ENCODE measurements at places on chromosomes 2 and 18.
A peak's percentile ranks its signal among the peaks of the same experiment; 100 is the strongest.

- DNase-seq, result no peak
Observed at GRCh38 chr2:65931056-65931455, 498.7 kb upstream of the SPRED2 start.

GRCh38 chr18:35049111-35050027, 8.2 kb downstream of the MAPRE2 start:
- DNase-seq, result no peak

DNA sequence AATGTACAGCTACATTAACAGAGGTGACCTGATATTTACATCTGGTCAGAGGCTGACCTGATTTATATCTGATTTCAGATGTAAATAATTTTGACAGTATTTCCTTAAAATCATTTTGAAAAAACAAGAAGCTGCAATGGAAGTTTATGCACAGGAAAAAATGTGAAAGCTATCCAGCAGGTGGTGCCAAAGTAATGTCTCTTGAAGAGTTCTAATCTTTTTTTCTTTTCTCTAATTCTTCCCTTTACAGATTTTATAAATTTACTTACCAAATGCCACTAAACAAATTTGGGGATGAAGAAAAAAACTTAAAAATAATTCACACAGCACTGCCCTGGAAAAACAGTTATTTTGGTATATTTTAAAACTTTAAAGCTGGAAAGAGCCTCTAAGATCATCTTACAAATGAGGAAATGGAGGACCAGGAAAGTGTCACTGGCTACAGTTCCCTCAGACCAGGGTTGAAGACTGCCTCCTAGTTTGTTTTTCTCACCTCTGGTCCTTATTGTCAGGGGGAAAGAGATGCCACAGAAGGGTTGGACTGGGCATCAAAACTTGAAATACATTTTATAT, 16.4 kb upstream of the FBLN7 start:
- peak; percentile 24 for DNase-seq

DNA sequence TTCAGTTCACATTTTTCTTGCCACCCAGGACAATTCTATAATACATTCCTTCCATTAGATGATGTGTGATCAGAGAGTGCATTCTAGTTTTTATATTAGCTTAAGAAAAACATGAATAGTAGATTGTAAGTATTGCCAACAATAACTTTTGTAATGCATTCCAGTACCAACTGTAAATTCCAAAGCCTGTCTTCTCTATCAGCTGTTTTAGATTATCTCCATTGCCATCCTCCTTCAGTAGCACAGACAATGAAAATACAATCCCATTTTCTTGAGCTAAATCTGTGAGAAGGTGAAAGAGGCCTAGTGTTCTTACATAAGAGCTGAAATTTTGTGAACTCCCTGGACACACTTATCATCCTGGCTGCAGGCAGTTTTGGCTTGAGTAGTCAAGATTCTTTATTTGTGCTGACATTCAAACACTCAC, 103.9 kb downstream of the CCBE1 start:
- no peak for DNase-seq

DNA sequence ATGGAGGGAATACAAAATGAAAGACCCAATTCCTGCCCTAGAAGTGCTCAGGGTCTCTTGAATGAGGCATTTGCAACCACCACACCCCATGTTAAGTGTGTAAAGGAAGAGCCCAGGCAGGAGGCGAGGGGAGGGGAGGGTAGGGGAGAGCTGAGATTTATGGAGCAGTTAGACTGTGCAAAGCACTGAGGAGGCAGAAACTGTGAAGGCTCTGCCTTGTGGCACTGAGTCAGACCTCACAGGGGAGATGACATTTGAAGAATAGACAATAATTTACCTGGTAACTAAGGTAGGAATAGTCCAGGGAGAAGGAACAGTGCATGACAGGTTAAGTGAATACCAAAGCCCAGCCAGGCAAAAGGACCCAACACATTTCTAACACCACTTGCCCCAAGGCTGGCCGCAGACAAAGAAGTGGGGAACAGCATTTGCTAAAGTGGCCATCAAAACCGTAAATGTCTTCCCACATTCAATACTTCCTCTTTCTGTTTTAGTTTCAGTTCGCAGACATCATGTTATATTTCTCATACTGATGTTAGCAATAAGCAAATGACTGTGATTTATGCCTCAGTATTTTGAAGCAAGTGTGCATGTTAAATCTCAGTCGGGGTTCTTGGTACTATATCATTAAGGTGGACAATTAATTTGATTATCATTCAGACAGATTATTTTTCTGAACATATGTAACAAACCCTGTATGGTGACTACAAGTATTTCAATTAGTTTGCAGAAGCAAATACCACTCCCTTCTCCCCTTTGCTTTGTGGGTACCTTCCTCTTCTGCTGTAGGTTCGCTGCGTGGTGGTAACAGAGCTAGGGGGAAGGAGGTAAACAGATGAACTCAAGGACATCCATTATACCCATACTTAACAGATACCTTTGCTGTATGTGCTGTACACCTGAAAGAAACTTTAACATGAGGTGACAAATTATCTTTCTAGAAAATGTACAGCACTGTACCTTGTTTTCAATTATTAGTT, 27.5 kb downstream of the CDH20 start:
- DNase-seq, result no peak

Data from stimulated activated CD8-positive, alpha-beta memory T cell treated with anti-CD3 and anti-CD28 coated beads, Interleukin-4, amount 100 ng/mL, for 4 hours (primary cell).